ENCODE measurements at places on chromosomes 1 and 21.
A peak's percentile ranks its signal among the peaks of the same experiment; 100 is the strongest.

DNA sequence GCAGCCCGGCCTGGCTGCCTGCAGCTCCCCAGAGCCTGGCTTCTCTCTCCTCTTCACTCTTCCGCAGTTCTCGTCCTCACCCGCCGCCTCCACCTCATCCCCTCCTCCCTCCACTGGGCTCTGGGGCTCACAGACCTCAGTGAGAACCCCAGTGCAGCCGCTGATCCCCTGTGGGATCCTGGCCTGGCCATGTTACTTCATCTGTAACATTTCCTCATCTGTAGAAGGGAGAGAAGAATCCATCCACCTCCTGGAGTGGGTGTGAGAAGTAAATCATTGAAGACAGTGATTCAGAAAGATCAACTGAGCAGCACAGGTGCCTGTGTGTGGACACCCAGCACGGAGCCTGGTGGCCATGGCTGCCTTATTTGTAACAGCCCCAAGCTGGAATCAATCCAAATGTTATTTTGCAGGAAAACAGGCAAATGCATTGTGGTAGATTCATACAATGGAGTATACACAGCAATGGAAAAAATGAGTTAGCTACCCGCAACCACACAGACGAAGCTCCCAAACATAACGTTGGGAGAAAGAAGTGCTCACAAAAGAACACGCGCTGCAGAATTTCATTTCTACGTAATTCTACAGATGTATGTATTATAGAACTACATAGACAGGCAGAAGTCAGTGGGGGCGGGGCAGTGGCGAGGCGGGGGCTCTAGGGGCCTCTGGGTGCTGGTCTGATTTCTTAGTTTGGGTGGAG, 8.7 kb downstream of the LAPTM5 start:
- DNase-seq: no peak

- no peak for DNase-seq
Observed at GRCh38 chr1:191074881-191075280, 597.2 kb upstream of the BRINP3 start.

DNA sequence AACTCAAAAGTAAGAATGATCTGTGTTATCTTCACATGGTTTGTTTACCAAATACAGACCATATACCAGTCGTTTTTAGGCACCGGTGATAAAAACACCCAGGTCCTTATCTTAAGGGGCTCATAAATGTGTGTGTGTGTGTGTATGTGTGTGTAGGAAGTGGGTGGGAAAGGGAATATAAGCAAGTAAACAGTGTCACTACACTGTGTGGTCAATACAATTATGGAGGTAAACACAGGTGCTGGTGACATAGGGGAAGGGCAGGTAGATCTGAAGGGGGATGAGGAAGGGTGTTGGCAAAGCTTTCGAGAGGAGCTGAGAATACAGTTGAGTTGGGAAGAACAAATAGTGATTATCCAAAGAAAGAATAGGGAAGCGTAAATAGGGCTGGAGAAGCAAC, 19.1 kb upstream of the MRPS6 start:
- no peak for DNase-seq

- DNase-seq: no peak
Observed at GRCh38 chr1:227306689-227307088, 11.6 kb downstream of the CDC42BPA start.

DNA sequence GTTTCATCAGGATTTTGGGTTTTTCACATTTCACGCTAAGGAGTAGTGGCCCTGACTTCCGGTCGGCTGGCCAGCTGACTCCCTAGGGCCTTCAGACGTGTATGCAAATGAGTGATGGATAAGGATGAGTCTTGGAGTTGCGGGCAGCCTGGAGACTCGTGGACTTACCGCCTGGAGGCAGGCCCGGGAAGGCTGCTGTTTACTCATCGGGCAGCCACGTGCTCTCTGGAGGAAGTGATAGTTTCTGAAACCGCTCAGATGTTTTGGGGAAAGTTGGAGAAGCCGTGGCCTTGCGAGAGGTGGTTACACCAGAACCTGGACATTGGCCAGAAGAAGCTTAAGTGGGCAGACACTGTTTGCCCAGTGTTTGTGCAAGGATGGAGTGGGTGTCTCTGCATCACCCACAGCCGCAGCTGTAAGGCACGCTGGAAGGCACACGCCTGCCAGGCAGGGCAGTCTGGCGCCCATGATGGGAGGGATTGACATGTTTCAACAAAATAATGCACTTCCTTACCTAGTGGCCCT, 23.1 kb upstream of the TNFRSF1B start:
- DNase-seq: no peak

- no peak for DNase-seq
Observed at GRCh38 chr1:54053745-54054437, 483 bp downstream of the TCEANC2 start.

DNA sequence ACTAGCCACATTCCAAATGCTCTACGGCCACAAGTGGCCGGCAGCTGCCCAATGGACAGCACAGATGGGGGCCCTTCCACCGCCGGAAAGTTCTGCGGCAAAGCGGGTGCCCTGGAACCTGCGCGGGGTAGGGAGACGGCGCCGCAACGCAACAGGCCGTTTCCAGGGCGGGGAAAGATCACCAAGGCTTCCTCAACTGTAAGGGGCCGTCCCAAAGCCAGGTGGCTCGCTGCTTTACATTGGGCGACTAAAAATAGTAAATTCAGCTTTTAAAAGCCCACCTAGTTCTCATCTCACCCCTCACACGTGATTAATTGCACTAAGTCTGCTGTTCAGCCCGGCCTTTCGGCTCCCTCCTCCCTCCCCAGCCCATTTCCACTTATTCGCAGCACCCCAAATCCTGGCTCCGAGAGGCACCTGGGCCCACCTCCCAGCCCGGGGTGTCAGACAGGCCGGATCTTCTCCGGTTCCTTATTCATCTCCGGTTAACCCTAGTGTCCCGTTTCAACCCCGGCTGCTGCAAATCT, 643 bp downstream of the CFAP298 start:
- no peak for DNase-seq

GRCh38 chr1:101145449-101145820, 91.4 kb upstream of the S1PR1 start:
- no peak for DNase-seq

- no peak for DNase-seq
Observed at GRCh38 chr1:198534548-198535418, 5.7 kb downstream of the ATP6V1G3 start.

- no peak for DNase-seq
Observed at GRCh38 chr1:1832166-1832565, 53.9 kb upstream of the NADK start.

DNA sequence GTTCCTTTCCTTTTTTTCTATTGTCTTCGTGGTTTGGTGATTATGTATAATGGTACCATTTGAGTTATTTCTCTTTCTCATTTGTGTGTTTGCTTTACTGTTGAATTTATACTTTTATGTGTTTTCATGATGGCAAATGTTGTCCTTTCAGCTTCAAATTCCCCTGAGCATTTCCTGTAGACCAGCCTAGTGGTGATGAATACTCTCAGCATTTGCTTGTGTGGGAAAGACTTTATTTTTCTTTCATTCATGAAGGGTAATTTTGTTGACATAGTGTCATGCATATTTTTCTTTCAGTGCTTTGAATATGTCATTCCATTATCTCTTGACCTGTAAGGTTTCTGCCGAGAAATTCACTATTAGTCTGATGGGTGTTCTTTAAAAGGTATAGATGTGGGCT, 166.6 kb upstream of the GORAB start:
- DNase-seq: no peak

- no peak for DNase-seq
Observed at GRCh38 chr1:26828411-26828991, 2.0 kb downstream of the ZDHHC18 start.

DNA sequence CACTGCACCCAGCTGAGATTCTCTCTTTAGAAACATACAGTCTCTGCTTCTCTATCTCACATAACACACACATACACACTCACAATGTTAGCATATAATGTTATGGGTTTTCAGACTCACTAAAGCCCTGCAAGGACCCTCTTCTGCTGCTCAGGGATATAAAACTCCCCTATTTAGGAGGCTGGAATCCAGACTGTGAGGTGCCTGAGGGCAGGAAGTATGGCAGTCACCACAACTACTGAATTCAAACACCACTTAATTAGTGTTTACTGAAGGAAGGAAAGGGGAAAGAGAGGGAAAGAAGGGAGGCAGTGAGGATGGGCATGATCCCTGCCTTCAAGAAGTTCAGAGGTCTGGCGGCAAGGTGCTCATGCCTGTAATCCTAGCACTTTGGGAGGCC, 7.8 kb upstream of the CDK18 start:
- DNase-seq: no peak

GRCh38 chr1:20792196-20792595, 5.1 kb upstream of the HP1BP3 start:
- DNase-seq: no peak

- no peak for DNase-seq
Observed at GRCh38 chr1:84496498-84496897, 9.7 kb upstream of the SPATA1 start.

- no peak for DNase-seq
Observed at GRCh38 chr1:32962248-32962896, 2.2 kb downstream of the RNF19B start.

- DNase-seq: no peak
Observed at GRCh38 chr1:76587212-76587611, 280.1 kb upstream of the ST6GALNAC5 start.

GRCh38 chr21:45004481-45005247, 64.8 kb downstream of the SLX9 start:
- DNase-seq: no peak

DNA sequence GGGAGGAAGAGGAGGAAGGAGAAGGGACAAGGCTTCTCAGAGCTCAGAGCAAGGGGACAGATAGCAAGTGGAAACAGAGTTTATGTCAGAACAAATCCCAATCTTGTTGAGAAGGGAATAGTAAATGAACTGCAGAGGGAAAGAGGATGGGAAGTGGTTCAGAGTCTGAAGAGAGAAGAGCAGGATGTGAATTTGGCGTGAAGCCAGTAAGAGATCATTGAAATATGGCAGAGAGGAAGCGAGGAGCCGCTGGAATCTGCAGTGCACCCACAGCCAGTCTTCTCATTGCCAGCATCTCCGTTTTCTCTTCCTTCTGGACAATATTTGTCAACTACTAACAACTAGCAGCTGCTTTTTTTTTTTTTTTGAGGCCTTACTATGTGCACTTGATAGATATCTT, 19.1 kb downstream of the OLFML3 start:
- DNase-seq: no peak

DNA sequence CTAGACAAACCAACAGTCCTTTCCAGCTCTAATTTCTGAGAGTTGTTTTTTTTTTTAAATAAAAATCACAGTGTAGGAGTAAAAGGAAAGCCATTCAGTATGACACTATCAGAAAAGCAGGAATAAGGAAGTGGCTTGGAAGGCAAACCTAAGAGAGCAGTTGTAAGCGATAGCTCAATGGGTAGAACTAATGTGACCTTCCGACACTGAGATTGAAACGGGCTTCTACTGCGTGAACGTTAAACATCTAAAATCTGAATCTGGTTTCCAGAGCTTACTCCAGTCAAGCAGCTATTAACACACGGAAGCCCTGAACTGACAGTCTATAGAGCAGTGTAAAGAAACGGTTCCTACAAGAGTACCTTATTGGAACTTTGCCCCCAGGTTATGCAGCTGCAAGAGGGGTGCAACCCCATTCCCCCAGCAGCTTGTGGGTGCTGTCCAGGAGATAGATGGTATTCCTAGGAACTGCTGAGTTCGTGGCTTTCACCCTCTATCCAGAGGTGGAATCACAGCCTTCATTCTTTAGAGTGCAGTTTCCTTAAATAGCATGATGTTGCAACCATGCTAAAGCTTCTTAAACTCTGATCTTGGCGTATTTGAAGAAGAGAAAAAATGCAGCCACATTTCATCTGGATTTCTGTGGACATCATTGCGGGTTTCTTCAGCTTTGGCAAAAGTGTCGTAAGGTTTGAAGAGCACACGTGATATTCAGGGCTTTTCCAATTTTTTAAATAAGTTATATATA, 3.3 kb upstream of the IRF2BP2 start:
- peak; percentile 74 for DNase-seq

DNA sequence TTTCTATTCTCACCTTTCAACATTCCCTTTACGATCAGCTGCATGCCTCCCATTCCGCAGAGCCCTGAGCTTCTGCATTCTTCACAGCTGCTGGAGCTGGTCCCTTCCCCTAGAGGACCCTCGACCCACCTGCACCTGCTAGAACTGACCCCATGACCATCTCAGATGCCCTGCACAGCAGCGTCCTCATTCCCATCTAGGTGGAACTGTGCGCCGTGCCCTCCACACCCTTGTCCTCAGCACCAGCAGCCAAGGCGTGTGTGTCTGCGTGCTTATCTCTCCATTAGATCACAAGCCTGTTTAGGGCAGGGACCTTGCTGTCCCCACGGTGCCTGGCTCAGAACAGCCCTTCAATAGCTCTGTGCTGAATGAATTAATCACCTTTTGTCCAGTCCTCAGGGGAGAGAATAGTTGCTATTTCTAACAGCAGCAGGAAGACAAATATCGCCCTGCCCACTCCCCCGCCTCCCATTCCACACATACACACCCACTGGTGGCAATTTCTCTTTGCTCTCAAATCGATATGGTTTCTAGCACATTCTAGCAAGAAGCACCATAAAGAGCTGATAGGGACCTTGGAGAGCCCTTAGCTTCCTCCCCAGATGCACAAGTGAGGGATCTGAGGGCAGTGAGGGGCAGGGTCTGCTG, 61.7 kb downstream of the KCNN3 start:
- DNase-seq: no peak

- peak; percentile 25 for DNase-seq
Observed at GRCh38 chr1:9289090-9289534, 3.6 kb upstream of the SPSB1 start.

DNA sequence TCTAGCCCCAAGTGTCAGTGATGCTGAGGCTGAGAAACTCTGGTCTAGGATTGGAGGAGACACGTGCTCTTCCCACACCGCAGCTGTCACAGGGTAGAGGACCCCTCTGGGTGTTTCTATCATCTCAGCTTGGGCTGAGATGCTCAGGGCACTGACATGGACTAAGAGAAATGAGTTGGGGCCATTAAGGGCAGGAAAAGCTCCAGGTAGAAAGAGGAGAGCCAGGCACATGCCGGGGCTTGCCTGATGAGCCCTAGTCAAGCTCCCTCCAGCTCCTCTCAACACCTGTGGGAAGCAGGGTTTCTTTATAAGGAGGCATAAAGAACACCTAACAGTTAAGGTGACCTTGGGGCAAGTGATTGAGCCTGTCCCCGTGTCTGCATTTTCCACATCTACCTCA, 17.3 kb downstream of the ABCA4 start:
- no peak for DNase-seq

DNA sequence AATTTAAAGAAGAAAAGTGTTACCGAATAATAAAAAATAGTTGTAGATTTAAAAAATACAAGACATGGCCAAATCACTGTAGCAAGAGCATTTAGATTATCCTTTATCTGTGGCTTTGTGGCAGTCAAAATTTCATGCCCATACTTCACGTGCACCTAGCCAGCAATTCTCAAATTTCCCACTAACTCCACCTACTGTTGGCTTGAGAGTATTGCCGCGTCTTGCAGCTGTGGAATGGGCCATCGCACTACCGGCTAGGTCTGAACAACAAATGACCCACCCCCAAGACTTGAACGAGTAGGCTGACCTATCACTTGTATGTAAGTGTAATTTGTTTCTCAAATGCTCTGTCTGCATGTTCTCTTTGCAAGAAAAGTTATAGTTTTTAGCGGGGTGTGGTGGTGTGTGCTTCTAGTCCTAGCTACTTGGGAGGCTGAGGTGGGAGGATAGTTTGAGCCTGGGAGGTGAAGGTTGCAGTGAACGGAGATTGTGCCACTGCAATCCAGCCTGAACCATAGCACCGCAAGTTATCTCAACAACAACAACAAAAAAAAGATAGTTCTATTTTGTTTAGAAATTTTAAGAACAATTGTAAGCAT, 4.1 kb downstream of the KRTAP13-4 start:
- DNase-seq: no peak

GRCh38 chr1:3399732-3400131, 54.7 kb upstream of the ARHGEF16 start:
- no peak for DNase-seq

All from NCI-H1694 treated with DMSO at 0.1 percent for 48 hours (cell line).